ENCODE measurements at places on chromosomes 6 and 20.

DNA sequence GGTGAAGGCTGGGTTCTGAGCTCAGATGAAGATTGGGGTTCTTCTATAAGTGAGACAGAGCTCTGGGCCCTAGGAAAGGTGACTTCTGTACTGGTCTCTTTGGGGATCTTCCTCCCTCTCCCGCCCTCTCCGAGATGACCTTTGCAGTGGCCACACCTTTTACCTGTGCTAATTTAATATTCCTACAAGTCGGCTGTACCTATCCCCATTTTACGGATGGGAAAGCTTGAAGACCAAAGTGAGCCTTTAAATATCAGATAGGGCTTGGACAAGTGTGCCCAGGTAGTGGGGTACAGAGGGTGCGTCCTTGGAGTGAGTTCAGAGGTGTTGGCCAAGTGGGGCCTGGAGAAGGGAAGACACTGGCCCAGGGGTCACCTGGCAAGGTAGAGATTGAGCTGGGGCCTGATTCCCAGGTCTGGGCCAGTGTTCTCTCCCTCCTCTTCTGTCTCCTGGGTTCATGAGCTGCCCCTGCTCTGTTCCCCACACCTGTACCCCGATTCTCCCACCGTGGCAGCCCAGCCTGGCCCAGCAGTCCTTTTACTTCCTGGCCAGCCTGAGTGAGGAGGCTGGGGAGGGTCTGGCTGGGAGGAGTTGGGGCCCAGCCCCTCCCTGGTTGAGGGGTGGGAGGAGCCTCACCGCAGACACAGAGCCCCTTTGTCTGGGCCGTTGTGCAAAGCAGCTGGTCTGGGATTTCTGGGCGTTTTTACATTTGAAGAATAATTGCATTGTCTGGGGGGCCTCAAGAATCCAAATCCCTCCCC, 152.1 kb upstream of the RNF24 start:
- no peak for DNase-seq

GRCh38 chr6:157538168-157538567, 157.2 kb downstream of the ZDHHC14 start:
- DNase-seq: no peak

DNA sequence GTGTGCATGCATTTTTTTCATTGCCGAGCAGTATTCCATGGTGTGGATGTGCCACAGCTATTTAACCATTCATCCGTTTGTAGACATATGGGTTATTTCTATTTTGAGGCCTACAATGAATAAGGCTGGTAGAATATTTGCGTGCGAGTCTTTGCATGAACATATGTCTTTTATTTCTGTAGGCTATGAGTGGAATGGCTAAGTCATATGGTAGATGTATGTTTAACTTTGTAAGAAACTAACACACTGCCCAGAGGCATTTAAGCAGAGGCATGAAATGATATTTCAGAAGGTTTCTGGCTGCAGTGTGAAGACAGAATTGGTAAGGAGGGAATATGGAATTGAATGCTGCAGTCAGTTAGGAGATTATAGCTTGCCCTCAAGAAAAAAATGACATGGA, 457.4 kb upstream of the CDH4 start:
- DNase-seq: no peak

- no peak for DNase-seq
These were observed 2.4 kb upstream of the RTF2 start for GRCh38 chr20:56465997-56466396.

GRCh38 chr6:133132466-133132971, 108.6 kb upstream of the EYA4 start:
- DNase-seq: no peak

DNA sequence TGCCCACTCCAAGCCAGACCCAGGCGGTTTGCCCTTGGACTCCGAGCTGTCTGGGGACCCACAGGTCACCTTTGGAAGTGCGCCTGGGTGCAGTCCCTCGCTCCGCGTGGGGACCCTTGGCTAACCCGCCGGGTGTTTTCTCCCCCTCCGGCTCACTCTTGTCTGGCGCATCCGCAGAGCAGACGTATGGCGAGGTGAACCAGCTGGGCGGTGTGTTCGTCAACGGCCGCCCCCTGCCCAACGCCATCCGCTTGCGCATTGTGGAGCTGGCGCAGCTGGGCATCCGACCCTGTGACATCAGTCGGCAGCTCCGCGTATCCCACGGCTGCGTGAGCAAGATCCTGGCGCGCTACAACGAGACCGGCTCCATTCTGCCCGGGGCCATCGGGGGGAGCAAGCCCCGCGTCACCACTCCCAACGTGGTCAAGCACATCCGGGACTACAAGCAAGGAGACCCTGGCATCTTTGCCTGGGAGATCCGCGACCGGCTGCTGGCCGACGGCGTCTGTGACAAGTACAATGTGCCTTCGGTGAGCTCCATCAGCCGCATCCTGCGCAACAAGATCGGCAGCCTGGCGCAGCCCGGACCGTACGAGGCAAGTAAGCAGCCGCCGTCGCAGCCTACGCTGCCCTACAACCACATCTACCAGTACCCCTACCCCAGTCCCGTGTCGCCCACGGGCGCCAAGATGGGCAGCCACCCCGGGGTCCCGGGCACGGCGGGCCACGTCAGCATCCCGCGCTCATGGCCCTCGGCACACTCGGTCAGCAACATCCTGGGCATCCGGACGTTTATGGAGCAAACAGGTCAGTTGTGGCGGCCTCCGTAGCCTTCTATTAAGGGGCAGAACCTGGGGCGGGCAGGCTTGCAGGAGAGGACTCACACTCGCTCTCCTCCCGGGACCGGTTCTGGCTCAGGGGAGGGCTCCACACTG, 1.1 kb downstream of the PAX1 start:
- DNase-seq: no peak

- DNase-seq: no peak
These were observed 137.2 kb downstream of the B3GAT2 start for GRCh38 chr6:70819646-70820045.

DNA sequence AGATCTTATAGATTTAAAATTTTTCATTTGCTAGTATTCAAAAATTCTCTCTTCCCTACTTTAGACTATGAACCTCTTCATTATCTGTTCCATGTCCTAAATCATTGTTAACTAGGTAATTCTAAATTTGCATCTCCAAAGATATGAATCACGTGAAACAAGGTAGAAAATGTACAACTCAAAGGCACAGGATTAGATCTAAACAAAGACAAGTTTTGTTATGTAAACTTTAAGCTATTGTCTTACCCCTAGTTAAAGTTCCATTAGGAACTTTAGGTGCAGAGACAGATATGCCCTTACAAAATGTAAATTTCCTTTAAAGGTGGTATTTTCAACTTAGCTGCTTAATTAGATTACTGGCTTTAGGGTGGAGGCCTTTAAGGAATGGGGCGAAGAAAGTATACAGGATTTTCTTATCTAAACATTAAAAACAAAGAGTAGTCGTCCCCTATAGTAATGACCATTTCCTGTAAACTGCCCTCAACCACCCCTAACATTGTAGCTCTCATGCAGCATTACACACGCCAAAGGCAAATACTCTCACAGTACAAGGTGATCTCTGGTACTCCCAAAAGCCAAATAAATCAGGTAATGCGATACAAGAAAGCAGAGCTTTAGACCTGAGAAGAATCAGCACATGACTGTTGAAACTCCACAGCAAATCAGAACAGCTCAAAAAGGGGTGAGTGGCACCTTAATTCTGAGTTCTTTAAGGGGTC, 57.4 kb upstream of the MRAP2 start:
- no peak for DNase-seq

- no peak for DNase-seq
These were observed 177.6 kb downstream of the UST start for GRCh38 chr6:148924226-148925012.

DNA sequence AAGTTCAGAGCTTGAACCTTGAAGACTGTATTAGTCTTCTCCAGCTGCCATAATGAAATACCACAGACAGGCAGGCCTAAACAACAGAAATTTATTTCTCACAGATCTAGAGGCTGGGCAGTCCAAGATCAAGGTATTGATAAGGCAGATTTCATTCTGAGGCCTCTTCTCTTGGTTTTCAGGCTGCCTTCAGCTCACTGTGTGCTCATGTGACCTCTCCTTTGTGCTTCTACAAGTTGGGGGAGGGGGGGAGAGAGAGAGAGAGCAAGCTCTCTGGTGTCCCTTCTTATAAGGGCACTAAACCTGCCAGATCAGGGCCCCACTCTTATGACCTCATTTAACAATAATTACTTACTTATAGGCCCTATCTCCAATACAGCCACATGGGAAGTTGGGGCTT, 102.6 kb upstream of the RSPO3 start:
- no peak for DNase-seq

- DNase-seq: no peak
These were observed 138.1 kb downstream of the FNDC1 start for GRCh38 chr6:159307246-159307790.

DNA sequence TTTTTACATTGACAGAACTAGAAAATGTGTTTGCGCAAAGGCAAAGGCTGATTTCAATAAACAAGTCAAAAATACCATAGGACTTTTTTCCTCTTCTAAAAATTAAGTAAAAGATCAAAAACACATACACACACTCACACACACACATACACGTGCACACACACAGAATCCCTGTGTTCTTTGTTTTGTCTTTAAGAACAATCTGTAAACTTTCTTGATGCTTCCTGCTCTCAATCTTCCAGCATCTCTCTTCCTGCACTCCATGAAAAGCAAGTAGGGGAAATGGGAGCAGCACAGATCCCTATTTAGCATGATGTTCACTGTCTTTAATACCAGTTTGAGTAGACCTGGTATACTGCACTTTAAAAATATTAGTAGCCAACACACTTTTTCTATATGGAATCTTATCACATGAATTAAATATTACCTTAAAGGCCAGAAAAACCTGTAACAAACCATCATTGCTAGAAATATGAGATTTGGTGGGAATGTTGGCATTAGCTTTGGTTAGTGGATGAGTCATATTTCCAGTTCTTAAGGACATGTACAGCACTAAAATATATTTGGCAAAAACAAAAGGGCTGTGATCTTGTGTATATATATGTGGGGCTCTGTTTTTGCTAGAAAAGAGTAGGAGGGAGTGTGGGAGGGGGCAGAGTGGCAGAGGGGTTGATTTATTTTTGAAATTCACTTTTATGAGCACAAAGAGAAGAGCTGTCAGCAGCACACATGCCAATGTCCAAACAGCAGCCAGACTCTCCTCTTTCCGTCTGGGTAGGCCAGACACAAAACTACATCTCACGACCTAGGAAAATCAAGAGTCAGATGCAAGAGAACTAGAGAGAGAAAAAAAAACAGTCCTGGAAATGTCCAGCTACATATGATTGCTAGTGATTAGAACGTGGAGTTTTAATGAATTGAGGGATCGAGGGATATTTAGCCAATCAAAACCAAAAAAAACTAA, 4.6 kb downstream of the PTPRK start:
- DNase-seq: no peak

- DNase-seq: no peak
These were observed 19.1 kb downstream of the MDFI start for GRCh38 chr6:41657131-41658094.

DNA sequence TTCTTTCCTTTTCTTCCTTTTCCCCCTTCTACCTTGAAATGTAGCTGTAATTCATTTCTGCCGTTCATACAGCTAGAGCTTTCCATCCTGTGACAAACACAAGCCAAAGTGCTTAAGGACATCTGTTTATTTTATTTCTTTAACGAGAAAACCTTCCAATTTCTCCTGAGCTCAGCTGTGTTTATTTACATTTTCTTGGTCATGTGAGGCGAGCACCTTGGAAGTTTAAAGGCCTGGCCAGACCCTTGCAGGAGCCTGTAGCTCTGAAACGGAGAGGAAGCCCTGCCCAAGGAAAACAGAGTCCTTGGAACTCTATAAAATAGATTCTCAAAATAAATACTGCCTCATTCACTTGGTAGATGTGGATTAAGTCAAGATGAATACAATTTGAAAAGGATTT, 223.1 kb downstream of the EYA2 start:
- DNase-seq: no peak

DNA sequence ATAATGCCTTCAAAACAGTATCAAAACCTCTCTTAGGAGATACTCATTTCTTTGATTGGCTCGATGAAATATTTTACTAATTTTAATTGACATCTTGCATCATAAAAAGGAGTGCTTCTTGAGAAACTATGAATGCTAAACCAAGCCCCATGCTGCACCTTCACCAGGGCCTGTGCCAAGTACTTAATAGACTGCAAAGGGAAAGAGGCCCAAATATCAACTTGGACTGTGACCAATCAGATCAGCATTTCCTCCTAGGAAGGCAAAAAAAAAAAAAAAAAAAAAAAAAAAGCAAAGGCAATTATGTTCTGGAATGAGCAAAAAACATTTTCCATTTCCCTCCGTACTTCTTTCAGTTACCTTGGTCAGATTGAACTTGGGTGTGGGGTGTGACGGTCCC, 253.0 kb upstream of the SOX4 start:
- DNase-seq: no peak

DNA sequence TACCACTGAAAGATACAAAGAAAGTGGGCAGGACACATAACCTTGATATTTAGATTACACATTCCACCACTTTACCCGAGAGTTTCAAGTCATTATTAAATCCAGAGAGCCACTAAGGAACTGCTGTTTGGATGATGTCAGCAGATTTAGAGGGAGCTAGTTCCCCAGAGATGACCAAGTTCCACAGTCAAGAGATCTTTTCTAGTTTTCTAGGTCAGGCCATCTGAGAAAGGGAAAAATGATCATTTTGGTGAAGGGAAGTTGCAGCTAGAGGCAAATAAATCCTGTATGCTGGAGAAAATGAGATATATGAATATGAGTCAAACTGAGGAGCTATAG, 147.8 kb downstream of the HS3ST5 start:
- no peak for DNase-seq

DNA sequence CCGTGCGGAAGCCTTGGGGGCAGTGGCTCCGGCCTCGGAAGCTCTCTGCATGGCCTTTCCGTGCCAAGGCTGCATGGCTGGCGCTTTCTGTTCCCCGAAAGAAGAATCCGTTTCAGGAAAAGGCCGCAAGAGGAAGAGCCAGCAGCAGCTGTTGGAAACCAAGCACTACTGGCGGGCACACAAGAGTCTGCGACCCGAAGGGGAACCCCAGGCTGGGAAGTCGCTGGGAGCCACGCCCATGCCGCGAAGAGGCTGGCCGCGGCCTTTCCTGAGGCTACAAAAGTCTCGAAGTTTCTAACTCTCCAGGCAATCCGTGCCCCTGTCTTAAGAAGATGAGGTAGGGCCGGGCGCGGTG, at the start of gene CGAS:
CGAS (minus strand) TSS at position 191 of the 355 bp plus-strand sequence; CDS start at position 75, 116 bp downstream.
- DNase-seq: no peak

- DNase-seq: no peak
These were observed 98.3 kb downstream of the JARID2 start for GRCh38 chr6:15344192-15344519.

GRCh38 chr6:44226368-44227147, 3.2 kb downstream of the SLC29A1 start:
- no peak for DNase-seq

DNA sequence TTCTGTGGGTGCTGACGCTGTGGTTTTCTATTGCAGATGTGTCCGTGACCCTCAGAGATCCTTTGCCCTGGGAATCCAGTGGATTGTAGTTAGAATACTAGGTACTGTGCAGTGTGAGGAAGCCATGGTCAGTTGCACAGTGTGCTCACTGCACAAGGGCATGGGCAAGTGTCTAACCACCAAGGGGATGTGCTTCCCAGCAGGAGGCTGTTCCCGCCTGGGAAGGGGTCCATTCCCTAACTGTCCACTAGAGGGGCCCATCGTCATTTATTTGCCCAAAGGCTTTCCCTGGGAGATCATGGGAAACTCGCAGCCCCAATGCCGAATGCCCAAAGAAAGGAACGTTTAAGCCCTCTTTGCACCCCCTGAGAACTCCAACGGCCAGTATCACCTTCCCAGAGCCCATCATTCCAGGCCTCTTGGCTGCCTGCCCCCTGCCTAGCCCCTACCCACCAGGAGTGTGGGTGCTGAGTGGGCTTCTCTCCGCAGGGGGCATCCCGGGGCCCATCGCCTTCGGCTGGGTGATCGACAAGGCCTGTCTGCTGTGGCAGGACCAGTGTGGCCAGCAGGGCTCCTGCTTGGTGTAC, 26.2 kb downstream of the SLCO4A1 start:
- DNase-seq: peak; percentile 80

GRCh38 chr6:28474441-28475219, 31.3 kb upstream of the ZSCAN23 start:
- DNase-seq: peak; percentile 53
